Colonic mucosa (tissue), 4 donors: ENCODE measurements at places on chromosomes 2 and 18. TPM values are rescaled to one million over a fixed set of nuclear protein-coding genes. Genes with fewer than 3 reads are reported as not detected.

DNA sequence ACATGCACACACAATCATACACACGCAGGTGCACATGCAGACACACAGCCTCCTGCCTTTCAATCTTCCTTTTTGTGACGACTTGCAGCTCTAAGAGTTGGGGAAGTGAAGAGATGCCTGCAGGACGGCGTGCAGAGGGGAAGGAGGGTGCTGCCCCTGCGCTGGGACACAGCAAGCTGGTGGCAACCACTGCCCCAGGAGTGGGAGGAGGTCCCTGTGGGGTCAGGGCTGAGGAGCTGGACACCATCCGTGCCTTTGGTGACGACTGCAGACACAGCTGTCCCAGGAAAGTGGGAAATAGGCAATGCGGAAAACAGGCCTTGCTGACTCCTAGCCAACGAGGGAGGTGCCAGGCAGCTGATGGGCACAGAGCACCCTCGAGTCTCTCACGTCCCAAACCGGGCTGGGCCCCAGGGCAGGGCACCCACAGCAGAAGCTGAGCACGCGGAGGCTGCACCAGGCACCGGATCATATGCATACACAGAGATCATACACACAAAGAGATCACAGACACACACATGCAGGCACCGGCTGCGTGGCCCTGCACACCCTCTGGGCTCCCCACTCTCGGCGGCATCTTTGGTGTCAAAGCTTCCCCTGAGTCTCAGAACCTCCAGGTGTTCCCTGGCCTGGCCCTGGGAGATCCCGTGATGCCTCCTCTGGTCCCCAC, 146.1 kb downstream of the PXDN start:
- no peak for DNase-seq

DNA sequence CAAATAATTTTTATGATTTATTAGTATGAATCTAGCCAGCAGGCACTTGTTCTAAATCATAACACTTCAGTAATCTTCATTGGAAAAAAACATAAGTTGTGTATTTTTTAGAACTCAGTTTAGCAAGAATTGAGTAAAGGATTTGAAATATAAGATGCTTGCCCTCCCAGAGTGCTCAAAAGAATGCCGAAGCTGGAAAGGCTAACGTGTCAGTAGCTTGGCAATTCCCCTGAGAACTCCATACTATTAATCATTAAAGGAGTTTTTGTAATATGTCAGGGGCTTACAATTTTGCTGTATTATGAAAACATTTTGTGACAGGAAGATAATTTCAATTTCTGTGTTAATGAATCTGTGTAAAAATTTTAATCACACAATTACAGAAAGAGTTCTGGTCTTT, 122.7 kb downstream of the GULP1 start:
- no peak for DNase-seq

DNA sequence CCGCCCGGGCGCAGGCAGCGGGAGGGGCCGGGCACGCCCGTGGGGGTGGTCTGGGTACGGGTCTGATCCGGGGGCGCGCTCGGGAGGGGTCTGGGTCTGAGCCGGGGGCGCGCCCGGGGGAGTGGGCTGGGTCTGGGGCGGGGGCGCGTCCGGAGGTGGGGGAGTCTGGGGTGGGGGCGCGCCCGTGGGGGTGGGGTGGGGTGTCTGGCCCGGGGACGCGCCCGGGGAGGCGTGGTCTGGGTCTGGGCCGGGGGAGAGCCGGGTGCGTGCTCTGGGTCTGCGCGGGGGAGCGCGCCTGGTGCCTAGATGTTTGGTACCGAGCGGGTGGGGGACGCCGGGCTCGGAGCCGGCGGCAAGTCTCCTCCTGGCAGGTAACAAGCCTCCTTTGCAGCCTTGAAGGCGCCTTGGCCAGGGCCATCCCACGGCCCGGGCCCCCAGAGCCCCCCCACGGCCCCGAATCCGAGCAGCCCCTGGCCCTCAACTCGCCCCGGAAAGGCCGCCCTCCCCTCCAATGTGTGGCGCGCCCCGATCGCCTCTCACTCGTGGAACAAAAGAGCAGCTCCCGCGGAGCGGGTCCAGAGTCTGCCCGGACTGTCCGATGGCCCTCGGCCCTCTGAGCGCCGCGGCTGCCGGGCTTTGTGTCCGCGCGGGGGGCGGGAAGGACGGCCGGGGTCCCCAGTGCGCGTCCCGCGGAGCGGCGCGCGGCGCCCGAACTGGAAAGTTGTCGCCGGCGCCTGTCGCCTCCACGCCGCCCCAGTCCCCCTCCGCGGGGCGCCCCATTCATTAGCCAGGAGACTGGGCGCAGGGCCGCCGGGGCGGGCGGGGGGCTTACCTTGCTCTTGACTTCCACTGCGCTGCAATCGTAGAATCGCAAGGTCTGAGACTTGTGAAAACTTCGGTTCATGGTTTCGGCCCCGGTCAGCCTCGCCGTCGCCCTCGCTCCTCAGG, 595 bp downstream of the PARD6G start:
- DNase-seq = no peak

DNA sequence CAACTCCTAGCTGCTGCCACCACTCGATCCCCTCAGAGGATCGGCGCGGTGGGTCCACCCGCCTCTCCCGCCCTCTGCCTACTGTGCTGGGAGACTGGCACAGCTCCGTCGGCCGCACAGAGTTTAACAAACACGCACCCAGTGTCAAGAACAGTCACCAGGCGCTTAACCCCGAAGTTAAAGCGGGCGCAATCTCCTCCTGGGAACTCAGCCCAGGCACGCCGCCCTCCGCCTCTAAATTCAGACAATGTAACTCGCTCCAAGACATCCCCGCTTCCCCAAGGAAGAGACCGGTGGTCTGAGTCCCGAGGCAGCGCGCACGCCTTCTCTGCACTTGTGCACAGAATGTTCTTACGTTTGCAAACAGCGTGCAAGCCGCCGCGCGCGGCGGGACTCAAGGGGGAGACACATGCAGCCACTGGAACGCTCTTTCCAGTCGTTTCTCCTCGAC, 533 bp downstream of the CXCR4 start:
- peak; percentile 36 for DNase-seq

GRCh38 chr2:79447463-79447862, 65.4 kb upstream of the CTNNA2 start:
- no peak for DNase-seq

DNA sequence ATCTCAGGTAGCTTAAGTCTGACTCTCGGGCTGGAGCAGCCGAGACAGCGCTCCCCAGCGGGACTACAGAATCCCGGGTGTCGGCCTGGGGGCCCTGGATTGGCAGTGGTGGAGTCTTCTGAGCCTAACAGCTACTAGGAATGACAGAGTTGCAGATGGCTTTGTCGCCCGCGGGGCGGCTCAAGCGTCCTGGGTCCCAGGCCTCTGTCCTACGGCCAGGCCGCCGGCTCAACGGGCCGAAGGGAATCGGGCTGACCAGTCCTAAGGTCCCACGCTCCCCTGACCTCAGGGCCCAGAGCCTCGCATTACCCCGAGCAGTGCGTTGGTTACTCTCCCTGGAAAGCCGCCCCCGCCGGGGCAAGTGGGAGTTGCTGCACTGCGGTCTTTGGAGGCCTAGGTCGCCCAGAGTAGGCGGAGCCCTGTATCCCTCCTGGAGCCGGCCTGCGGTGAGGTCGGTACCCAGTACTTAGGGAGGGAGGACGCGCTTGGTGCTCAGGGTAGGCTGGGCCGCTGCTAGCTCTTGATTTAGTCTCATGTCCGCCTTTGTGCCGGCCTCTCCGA, 8.8 kb downstream of the SIX2 start:
- no peak for DNase-seq

The RNF103 gene
- total RNA-seq = 58.7 TPM

The ITGA6 gene
- total RNA-seq = 186 TPM
